ENCODE measurements at places on chromosomes 6 and 20.
A peak's percentile ranks its signal among the peaks of the same experiment; 100 is the strongest.

- DNase-seq: no peak
Measured at GRCh38 chr6:106383573-106383972, 23.1 kb downstream of the CRYBG1 start.

GRCh38 chr20:3900187-3900604 is 11.0 kb downstream of the PANK2 start:
- DNase-seq: no peak

- no peak for DNase-seq
Measured at GRCh38 chr6:10589429-10589727, 68.2 kb downstream of the GCNT2 start.

GRCh38 chr6:80223743-80224212 is 117.3 kb downstream of the BCKDHB start:
- DNase-seq: no peak

- DNase-seq: no peak
Measured at GRCh38 chr6:146593986-146594385, 4.8 kb upstream of the ADGB start.

DNA sequence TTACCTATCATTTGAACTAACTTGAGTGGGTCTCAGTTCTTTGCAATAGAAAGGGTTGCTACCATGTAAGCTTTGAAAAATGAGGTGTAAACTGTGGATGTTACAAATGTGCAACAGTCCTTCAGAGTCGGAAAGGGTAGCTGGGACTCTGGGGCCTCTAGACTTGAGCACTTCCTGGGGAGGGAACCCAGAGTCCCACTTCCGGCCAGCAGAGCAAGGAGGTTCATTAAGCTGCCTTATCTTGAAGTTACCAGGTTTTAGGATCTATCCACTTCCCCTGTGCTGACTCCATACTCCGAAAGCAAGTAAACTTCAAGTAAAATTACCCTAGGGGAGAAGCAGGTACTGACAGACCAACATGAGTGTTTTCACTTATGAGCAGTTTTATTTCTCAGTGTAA is 9.4 kb downstream of the TRIM10 start:
- no peak for DNase-seq

- DNase-seq: peak; percentile 41
Measured at GRCh38 chr6:126117251-126117650, 130.9 kb downstream of the TRMT11 start.

DNA sequence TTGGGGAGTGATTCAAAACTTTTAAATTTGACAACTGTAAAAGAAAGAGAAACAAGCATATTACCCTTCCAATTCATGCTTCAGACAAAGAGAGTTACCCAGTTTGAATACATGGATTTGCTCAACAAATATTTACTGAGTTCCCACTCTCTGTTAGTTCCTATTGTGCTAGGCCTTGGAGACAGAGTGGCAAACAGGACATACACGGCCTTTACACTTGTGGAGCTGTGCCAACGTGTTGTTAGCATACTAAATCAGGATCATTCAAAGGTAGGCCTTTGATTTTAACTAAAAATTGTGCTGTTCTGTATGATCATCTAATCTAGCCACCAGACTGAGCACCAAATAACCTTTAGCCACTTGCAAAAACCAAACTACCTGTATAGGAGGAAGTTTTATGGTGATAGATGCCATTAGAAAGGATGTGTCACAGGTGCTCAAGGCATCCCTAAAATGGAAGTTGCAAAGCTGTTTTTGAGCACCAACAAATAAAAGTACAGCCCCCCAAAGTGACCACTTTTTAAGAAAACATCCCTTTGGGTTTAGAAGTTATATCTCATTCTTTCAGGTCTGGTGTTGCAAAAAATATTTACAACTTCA is 84.5 kb downstream of the CHD6 start:
- DNase-seq: no peak

GRCh38 chr6:16412982-16413381 is 174.6 kb downstream of the GMPR start:
- no peak for DNase-seq

DNA sequence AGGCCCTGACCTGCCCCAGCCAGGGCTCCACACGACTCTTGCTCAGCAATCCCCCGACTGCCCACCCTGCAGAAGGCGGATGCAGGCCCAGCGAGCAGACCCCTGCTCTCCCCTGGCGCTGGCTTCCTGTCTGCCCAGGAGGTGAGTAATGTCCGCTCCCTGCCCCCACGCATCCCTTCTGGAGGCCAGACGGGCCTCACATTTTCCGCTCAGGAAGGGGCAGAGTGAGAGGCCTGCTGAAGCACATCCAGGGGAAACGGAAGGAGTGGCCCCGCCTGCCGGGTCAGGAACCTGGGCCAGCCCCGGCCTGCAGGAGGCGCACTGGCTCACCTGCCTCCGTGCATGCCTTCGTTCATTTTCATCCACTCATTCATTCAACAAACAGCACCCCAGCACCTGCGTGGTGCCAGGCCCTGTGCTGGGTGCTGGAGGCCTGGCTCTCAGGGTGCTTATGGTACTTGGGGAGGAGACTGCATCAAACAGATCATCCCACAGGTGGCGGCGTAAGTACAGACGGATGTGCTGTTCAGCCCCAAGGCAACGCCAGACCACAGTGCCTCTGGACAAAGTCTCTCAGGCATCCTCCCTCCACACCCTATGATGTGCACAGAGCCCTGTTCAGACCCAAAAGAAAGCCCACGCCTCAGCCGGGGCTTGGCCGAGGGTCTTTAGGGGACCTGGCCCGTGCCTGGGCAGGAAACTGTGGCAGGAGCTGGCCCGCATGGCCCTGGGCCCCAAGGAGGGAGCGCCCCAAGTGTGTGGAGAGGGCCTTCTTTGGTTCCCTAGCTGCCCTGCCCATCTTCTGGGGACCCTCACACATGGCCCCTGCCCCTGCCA is 112.1 kb downstream of the ASXL1 start:
- peak; percentile 94 for DNase-seq

DNA sequence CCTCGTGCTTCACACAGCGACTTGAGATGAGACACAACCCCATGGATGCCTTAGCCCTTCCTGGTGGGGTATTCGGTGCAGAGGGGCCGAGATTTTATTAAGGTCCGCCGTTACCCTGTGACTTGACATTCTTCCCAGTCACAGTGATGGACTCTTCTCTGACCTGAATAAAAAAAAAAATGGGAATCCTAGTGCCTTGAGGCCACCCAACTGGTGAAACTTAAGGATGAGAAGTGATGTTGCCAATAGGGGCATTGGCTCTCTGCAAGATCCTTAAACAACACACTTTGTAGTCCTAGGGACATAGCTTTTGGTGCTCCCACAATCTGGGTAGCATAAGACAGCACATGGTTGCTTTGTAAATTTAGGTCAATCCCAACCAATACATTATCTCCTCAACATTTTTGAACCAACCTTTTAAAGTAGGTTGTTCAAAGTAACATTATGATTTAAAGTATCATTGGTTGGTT is 814 bp upstream of the ADNP start:
- no peak for DNase-seq
